Activated CD8-positive, alpha-beta memory T cell treated with anti-CD3 and anti-CD28 coated beads, Interleukin-2, amount 50 U/mL, for 48 hours (primary cell): ENCODE measurements at places on chromosomes 6 and 20.

GRCh38 chr6:106356378-106356777 lies 4.1 kb upstream of the CRYBG1 start:
- DNase-seq, result no peak

GRCh38 chr6:3036861-3037637 lies 31.2 kb upstream of the RIPK1 start:
- DNase-seq, result no peak

DNA sequence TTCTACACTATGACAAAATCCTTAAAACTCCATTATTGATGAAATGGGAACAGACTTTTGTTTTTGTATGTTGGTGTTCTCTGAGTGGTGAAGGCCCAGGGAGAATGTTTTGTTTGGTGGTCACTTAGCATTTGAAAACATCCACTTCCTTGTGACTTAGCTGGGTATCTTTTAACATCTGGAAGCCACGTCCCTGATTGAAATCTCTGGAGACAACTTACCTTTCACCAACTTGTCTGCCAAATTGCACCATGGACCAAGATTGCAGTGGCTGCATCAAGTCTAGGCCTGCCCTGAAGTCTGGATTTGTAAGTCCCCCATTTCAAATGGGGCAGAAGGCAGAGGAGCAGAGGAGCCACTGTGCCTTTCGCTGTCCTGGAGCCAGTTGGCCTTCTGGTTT lies 534 bp upstream of the EFCAB8 start:
- DNase-seq, result no peak

DNA sequence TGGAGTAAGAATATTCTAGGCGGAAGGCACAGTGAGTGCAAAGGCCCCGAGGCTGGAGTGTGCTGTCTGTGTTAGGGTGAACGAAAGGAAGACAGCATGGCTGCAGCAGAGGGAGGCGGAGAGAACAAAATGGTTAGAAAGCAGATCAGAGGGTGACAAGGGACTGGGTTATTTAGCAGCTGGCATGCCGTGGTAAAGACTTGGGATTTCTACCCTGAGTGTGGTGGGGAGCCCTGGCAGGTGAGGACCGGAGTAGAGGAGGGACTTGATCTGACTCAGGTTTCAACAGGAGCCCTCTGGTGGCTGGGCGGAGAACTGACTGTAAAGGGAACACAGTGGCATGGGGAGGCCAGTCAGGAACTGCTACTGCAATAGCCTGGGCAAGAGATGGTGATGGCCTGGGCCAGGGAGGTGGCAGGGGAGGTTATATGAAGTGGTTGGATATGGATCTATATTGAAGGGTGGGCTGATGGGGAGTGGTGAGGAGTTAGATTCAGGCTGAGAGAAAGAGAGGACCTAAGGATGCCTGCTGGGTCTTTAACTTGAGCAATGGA lies 38.0 kb downstream of the PIM1 start:
- peak; percentile 94 for DNase-seq

DNA sequence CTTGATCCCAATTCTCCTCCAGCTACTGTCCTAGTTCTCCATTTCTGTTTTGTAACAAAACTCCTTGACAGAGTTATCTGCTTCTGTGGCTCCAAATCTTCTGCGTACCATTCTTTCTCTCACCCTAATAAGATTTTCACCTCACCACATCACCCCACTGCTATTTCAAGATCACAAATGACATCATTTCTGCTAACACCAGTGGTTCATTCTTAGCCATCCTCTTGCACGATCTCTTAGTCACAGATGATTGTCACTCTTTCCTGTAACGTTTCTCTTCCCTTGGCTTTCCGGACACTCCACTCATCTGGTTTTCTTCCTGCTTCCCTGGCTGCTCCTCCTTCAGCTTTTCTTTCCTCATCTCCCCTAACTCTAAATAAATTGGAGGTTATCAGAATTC lies 56.8 kb upstream of the FABP7 start:
- DNase-seq, result no peak

GRCh38 chr6:93371756-93372155 lies 47.6 kb downstream of the EPHA7 start:
- no peak for DNase-seq
